Kasumi-1 (cell line): ENCODE measurements at places on chromosomes 12 and 14.

DNA sequence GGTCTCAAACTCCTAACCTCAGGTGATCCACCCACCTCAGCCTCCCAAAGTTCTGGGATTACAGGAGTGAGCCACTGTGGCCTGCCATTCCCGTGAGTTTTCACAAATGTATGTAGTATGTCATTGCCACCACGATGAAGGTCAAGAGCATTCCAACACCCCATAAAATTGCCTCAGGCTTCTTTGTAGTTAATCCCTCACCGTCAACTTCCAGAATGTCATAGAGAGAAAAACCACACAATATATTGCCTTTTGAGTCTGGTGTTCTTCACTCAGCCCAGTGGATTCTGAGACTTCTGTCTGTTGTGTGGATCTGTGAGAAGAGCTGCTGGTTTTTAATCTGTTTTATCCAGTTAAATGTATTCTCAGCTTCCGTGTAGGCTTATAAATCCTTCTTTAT, 12.6 kb upstream of the CFAP251 start:
- no peak for DNase-seq

DNA sequence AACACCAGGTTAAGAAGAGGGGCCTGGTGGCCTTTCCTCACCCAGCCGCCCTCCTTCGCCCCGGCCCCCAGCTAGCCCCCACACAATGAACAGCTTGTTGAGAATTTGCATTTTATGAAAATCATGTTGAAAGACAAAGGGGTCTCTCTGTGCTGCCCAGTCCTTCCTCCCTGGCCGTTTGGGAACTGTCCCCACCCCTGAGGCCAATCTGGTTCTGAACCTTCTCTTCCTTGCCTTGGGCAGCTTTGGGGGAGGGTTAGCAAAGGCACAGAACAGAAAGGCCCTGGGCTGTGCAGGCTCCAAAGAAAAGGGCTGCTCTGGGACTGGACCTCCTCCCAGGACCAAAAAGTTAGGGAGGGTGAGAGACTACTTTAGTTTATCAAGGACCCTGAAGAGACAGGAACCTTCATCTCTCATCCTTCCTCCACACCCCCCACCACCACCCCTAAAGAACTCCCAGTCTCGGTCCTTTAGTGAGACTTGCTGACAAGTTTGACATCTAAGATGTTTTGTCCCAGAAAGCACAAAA, 1.3 kb downstream of the TAMALIN start:
- DNase-seq: no peak

- no peak for DNase-seq
These were observed 3.0 kb downstream of the ZBTB1 start for GRCh38 chr14:64507376-64508156.

DNA sequence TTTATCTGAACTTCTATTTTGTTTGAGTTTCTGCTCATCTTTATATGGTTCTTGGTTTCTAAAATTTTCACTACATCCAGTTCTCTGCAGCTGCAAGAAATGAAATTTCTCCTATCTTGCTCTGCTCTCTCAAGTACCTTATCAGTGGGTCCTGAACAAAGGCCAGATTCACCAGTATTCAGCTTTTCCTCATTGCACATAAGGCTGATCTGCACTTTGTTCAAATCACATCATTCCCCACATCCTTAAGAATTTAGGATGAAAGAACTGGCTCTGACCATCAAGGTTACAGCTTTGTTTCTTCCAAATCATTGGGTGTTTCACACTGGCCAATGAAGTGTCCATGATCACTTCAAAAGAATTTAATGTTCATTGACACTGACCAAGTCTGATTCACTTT, 211.4 kb downstream of the GRIN2B start:
- no peak for DNase-seq

DNA sequence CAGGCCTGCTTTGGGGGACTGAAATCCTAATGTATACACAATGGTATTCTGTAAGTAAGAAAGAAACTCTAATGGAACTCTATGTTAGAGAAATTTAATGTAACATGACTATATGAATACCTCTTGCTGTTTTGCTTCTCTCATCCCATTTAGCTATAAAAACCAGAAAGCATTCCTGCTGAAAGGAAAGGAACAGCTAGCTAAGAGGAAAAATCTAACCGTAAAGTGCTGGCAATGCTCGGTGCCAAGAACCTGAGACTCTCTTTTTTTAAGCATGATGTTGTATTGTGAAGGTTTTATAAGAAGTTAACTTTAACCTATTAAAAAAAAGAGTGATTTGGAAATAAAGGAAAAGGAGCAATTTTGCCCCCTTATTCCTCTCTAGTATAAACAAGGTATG, 75.6 kb upstream of the DACT1 start:
- DNase-seq: no peak

GRCh38 chr12:27493260-27493940, 30.6 kb upstream of the PPFIBP1 start:
- DNase-seq: no peak

DNA sequence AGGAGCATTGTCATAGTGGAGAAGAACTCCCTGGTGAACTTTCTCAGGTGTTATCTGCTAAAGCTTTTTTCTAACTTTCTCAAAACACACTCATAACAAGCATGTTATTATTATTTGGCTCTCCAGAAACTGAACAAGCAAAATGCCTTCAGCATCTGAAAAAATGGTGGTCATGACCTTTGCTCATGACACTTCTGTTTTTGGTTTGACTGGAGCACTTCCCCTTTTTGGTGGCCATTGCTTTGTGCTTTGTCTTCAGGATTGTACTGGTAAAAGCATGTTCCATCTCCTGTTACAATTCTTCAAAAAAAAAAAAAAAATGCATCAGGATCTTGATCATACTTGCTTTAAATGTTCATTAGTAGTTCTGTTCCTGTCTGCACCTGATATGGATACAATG, 1241.6 kb upstream of the USP15 start:
- peak; percentile 75 for DNase-seq

- DNase-seq: no peak
These were observed 3.2 kb upstream of the PYGL start for GRCh38 chr14:50947446-50947845.

DNA sequence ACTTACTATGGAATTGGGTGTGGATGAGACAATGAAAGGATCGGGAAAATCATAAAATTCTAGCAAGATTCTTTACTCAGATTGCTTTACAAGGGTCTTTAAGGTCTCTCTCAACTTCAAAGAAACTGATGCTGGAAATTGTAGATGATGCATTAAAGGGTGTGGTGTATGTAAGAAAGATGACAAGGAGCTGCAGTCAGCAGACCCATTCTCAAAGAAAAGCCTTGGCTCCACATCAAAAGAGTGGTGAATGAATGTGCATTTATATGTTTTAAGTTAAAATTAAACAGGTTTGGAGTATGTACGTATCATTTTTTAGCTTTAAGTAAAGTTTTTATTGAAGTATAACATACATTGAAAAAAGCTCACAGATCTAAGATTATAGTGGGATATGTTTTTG, 194.5 kb downstream of the C12orf75 start:
- DNase-seq: no peak

GRCh38 chr14:94390372-94391086, 2.1 kb upstream of the SERPINA1 start:
- peak; percentile 35 for DNase-seq

- no peak for DNase-seq
These were observed 10.7 kb downstream of the TTC5 start for GRCh38 chr14:20295067-20295466.

GRCh38 chr12:3641428-3642018, 111.4 kb downstream of the CRACR2A start:
- no peak for DNase-seq

- no peak for DNase-seq
These were observed 4.4 kb downstream of the KRT2 start for GRCh38 chr12:52647601-52648000.

GRCh38 chr14:64801046-64801445, 78.7 kb downstream of the SPTB start:
- DNase-seq: no peak

- DNase-seq: no peak
These were observed 112.0 kb downstream of the GPHN start for GRCh38 chr14:66619952-66620351.

- no peak for DNase-seq
These were observed 203.2 kb downstream of the ZFP36L1 start for GRCh38 chr14:68589447-68590200.

DNA sequence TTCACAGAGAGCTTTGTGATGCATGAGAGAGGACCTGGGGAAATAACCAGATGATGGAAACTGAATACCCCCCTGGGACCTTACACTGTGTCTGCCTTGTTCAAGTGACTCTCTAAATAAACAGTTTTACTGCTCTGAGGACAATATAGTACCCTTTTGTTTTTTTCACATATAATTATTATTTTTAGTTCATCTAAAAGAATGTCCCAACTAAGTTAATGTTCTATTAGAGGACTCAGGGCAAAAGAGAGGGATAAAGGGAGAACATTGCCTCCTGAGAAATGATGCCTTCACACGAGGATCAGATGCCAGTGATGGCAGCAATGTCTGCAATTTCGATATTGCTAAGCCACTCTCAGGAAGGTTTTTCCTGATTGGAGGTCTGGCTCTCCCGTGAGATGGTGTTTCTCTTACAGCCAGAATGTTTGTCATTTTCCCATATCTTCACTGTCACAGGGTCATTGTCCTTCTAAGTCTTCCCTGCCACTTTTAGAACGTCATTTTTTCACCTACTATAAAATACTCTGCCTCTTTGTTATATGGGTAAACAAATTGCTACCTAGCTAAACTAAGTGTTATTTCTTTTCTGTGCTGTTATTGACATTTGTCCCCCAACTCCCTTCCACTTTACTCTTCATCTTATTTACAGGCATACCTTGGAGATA, 201.6 kb downstream of the RAD51B start:
- no peak for DNase-seq

DNA sequence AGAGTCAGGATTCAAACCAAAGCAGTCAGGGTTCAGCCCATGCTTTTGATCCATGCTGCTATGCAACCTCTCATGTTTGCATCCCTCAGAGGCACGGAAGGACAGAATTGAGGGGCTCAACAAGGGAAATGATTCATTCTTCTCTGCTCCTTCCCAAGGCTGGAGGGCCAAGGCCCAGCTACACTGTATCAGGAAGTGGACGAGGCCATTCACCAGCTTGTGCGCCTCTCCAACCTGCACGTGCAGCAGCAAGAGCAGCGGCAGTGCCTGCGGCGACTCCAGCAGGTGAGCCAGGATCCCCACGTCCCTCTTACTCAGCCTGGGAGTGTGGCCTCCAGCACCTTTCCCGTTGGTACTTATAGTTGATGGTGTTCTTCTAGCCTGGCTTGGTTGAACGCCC, 8.6 kb downstream of the ARHGEF40 start:
- no peak for DNase-seq

DNA sequence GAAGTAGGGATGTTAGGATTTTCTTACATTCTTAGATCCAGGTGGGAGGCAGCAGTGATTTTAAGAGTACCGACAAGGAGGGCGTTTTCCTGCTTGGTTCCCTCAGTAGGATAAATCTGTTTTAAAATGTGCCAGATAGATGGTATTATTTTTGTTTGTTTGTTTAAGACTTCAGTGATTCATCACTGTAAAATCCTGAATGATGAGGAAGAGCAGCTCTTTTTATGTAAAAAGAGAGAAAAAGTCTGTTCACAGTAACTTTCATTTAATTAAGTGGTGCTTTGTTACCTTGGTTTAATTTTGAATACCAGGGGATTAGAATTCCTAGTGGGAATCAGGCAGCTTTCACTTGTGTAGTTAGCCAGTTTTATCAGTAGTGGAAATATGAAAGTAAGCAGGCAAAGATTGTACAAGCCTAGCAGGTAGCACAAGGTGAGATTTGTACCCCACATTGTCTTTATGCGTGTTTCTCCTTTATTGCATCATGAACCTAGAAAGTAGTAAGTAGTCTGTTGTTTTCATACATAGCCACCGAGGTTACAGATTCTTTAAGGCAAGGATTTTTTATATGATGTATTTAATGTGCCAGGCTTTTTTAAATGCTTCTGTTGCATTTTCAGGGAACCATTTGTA, 349.6 kb downstream of the CCDC91 start:
- no peak for DNase-seq

DNA sequence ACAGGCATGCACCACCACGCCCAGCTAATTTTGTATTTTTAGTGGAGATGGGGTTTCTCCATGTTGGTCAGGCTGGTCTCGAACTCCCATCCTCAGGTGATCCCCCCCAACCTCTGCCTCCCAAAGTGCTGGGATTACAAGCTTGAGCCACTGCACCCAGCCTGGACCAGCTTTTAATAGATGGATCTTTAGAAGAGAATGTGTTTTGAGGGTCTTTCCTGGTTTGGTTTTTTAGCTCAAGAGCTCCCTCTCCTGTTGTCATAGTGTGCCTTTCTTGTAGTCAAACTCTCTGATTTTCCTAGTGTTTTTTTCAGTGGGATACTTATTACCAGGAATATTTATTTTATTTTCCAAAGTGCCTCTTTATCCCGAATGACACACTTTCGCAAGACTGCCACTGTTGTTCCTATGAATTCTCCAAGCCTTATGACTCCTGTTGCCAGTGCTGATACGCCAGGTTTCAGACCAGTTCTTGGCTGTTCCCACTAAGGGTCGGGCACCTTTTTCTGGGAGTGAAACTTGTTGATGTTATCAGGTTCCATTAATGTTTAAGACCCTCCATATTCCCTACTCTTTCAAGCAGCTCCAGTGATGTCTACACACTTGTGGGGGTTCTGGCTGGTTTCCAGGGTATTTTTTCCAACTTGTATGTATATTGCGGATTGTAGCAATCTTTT, 31.5 kb upstream of the LIMA1 start:
- DNase-seq: peak; percentile 65

DNA sequence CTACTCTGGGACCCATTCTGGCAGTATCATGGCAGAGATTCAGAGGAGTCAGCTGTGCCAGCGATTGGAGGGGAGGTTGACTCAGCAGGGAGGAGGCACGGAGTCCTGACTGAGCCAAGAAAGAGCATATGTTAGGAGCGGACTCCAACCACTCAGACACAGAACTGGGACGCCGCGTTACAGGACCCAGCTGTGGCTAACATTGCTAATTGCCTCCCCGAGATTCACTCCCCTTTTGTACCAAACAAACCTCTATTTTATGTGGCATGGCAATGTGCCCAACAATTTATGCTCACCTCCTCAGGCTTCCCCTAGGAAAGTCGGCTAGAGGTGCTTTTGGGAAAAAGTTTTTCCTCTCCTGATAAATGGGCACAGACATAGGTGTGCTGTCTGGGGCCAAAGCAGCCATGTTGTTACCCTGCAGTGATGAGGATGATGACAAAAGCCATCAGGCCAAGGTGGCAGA, 15.2 kb upstream of the CLIP1 start:
- no peak for DNase-seq

DNA sequence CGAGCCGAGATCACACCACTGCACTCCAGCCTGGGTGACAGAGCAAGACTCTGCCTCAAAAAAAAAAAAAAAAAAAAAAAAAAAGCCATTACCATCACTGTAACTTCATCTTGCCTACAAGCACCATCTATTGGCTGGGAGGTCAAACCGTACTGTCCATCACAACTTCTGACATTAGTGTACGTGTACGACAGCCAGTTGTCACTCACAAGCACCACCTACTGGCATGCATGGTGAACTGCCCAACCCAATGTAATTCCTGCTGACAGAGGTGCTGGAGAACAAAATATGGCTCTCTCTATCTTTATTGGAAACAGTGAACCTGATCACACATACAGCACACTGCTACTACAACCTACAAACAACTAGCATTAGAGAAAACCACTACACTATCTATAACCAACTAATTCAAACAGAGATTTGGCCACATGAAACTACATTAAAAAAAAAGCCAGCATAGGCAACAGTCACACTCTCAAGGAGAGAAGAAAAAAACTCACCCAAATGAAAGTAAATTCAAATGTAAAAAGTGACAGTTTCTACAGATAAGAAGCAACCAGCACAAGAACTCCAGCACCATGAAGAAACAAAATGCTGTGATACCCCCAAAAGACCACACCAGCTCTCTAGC, 82.3 kb downstream of the PUS7L start:
- peak; percentile 38 for DNase-seq

GRCh38 chr12:119838826-119839600, 38.1 kb downstream of the CIT start:
- no peak for DNase-seq

GRCh38 chr12:66304296-66304900, 2.1 kb downstream of the HELB start:
- DNase-seq: no peak
